ENCODE measurements at places on chromosomes 4 and X.

DNA sequence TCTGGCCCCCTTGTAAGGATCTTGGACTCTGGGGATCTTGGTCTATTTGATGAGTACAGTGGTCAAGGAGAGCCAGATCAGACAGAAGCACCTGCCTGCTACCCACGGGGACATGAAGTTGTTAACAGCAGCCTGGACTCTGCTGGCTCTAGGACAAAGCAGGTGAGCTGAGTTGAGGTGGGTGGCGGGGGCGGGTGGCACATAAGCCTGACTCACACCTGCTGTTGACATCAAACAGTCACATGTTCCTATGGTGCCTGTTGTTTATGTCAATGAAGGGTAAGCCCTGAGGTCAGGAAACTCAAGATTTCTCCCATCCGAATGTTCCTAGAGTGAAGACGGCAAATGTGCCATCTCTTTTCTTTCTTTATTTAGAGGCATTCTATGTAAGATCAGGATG, 50.1 kb upstream of the CLNK start:
- no peak for DNase-seq

GRCh38 chrX:35251226-35251625, 308.6 kb downstream of the FAM47B start:
- DNase-seq: no peak

GRCh38 chr4:103443324-103443723, 245.2 kb upstream of the CENPE start:
- DNase-seq: no peak

- no peak for DNase-seq
These were observed 28.7 kb downstream of the PDLIM5 start for GRCh38 chr4:94480362-94480951.

DNA sequence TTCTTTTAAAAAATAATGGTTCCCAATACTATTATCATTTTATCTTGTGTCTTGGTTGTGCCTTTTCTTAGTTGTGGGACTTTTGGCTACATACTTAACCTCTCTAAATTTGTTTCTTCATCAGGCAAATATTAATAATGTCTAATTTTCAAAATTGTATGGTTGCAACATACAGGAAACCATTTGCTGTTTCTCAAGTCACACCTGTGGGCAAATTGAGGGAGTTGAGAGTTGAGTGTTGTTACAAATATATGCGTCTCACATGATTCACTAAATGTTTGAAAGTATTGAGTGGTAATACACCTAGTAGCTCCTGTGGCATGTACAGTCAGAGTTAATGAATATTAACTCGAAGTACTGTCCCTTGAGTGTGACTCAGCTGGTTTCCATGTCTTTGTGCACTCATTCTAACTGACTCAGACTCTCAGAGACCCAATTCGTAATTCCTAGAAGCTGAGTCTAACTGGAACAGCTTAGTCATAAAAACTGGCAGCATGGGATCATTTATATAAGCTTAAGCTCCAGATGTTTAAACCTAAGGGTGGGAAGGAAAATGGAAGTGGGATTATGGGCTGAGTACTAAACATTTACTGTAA, 802.4 kb downstream of the TRIML1 start:
- no peak for DNase-seq

DNA sequence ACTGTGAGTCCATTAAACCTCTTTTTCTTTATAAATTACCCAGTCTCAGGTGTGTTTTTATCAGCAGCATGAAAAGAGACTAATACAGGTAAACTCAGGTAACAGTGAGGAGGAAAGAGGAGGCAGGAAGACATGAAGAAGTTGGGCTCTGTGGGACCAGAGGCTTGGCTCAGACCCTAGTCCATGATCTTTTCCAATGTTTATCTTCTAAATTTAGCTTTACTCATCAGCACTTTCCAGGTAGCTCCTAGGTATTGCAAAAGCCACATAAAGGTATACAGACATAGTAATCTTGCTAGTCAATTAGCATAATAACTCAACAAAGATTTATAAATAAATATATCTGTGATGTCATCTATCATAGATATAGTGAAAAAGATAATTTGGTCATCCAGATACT, 11.2 kb upstream of the FRYL start:
- DNase-seq: no peak

- DNase-seq: no peak
These were observed 10.0 kb upstream of the S100G start for GRCh38 chrX:16639966-16640365.

DNA sequence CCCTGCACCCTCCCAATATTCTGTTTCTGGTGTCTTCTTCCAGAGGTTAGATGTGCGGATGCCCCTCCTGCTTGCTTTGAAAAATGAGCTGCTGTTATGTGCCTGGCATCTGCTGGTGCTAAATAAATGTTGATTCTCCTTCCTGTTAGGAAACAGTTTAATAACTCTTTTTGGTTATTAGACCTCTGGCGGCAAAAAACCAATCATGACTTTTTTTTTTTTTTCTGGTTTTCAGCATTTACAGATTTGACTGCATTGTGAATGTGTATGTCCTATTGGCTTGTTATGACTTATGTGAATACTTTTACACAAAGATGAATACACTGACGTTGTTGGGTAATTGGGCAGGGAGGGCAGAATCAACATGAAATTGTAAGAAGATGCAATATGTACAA, 13.6 kb upstream of the TMEM156 start:
- no peak for DNase-seq

DNA sequence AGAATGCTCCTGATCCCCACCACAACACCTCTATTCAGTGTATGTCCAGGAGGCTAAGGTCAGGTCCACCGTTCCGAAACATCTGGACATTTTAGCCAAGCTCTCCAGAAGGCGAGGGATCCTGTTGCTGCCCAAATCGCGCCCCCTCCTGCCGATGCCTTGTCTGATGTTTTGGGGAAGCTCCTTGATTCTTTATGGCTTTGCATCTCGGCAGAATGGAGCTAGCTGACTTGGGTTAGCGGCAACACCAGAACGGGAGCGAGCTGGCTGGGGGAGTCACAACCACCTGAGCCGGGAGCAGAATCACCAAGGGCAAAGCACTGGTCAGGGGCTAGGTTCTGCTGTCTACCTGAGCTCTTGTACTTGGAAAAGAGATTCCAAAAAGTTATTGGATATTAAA, 6.6 kb upstream of the POU3F4 start:
- no peak for DNase-seq

GRCh38 chrX:46599051-46599560, 25.5 kb downstream of the CHST7 start:
- no peak for DNase-seq

GRCh38 chr4:28247805-28248204, 1387.2 kb downstream of the STIM2 start:
- DNase-seq: no peak

DNA sequence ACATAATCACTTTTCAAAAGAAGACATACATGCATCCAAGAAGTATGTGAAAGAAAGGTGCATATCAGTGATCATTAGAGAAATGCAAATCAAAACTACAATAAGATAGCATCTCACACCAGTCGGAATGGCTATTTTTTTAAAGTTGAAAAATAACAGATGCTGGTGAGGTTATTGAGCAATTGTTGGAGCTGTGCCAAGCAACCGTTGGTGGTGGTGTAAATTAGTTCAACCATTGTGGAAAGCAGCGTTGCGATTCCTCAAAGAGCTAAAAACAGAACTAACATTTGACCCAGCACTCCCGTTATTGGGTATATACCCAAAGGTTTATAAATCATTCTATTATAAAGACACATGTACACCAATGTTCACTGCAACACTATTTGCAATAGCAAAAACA, 14.2 kb downstream of the COX7B2 start:
- DNase-seq: no peak

DNA sequence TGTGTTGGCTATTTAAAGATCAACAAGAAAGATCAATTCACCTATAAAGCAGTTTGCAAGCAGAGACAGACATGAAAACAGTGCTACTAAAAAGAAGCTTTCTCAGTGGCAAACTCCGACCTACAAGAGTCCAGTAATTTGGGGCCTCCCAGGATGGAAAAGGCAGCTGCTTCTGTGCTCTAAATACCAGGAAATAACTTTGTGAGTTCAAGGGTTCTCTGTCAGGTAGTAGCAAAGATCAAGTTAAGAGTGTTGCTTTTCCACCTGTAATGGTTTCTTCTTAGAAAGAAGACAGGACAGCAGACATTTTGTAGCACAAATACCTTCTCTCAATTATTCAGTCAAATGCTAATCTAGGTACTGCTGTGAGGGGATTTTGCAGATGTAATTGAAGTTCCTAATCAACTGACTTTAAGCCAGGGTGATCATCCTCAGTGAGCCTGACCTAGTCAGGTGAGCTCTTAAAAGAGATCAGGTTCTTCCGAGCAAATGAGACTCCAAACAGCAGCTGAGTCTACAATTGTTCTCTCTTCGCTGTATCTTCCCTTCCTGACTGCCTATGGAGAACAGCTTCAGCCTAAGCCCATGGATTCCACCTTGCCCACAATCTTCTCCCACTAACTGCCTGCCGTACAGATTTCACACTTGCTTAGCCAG, 13.5 kb downstream of the ANKRD17 start:
- DNase-seq: no peak

DNA sequence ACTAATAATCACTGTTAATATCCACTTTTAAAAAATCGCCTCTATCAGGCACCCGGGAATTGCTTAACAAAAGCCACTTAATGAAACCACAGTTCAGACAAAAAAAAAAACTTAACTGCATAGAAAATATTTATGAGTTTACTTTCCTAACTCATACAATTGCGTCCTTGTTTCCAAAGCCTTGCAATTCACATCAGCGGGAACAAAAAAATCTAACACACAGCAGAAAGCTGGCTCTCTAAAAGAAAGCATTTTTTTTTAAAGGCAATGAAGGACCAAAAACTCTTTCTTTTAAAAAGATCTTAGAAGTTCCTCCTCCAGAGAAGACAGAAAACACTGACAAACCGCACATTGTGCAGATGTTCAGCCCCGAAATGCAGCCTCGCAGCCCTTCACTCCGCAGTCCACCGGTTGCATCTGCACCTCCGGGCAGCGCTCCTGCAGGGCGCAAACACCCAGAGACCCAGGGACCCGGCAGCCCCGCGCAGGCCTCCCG, 812 bp downstream of the FAT1 start:
- DNase-seq: no peak

GRCh38 chr4:41712425-41712824, 36.1 kb downstream of the PHOX2B start:
- DNase-seq: no peak

GRCh38 chr4:20544645-20545044, 155.6 kb upstream of the PACRGL start:
- no peak for DNase-seq

DNA sequence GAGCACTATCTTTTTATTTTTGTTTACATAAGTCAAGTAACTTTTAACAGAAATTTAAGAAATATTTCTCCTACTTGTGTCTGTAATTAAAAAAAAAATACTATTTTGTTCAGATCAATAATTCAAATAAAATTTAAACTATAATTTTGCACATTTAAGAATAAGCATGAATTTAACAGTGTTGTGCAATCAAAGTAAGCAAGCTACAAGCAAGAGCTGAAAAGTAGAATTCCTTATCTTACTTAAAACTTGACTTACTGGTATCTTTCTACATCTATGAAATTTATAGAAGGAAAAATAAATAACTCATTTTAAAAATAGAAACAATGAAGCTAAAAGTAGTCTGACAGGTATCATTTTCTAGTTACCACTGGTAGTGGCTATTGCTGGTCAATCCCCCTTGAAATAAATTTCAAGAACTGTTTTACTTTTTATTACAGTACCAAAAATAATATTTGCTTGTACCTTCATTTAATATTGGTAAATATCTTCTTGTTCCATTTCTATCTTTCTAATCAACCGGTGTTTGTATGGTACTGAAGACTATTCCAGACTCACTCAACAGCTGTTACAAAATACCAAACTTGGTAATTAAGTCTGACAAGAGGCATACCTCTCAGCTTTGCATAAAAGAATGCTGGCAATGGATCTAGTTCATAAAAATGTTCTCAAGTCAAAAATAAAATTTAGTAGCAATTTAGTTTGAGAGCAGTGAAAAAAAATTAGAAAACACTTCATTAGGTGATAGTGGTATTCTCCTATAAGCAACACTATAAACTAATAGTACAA, 62.2 kb downstream of the NOCT start:
- no peak for DNase-seq

DNA sequence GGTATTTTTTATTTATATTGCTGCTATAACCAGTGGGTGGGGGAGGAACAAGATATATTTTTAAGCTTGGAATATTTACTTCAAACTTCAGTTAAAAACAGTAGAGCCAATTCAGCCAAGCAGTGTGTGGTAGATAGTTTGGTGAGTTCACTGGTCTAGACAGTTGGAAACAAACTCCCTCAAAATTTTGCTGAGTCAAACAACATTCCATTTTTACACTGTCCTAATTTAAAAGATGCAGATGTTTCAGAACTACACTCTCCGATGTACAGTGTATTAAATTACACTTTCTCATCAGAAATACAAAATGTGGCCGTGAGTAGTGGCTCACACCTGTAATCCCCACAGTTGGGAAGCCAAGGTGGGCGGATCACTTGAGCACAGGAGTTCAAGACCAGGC, 23.3 kb downstream of the PRKX start:
- no peak for DNase-seq

- DNase-seq: no peak
These were observed 1021.2 kb downstream of the PCDH7 start for GRCh38 chr4:31741326-31741725.

GRCh38 chrX:153190381-153190780, 11.3 kb downstream of the MAGEA1 start:
- DNase-seq: no peak

DNA sequence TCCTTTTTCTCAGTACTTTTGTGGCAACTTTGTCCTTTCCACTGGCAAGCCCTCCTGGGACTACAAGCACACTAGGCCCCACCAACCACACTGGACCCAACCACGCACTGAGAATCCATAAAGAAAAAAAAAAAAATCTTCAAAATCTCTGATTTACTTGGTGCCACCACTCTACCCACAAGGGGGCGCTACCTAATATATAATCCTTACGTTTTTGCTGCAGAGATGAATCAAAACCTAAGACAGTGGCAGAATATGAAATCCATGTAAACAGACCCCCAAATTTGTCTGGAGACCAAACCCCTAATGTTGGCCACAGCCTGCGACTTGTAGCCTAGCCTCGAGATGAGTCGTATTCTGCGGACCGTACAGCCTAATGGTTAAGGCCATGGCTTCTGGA, 63.5 kb upstream of the ARHGAP36 start:
- no peak for DNase-seq

DNA sequence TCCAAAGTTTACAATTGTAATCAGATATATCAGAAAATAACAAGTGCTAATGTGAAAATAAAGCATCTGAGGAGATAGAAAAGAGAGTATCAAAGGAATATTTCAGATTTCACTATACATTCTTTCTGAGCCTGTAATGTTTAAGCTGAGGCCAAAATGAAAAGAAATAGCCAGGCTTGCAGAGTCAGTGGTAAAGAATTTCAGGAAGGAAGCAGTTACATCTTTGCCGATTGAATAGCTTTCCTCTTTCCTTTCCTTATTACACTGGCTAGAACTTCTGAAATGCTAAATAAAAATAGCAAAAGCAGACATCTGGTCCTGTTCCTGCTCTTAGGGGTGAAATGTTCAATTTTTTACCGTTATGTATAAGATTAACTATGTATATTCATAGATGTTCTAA, 1441.6 kb upstream of the PCDH7 start:
- no peak for DNase-seq

- DNase-seq: no peak
These were observed 78.2 kb downstream of the GLRA2 start for GRCh38 chrX:14607446-14607985.

GRCh38 chrX:9729171-9729885, 36.3 kb downstream of the GPR143 start:
- DNase-seq: no peak
